Stimulated activated CD4-positive, alpha-beta T cell treated with anti-CD3 and anti-CD28 coated beads, Interleukin-15, amount 100 ng/mL, for 1 hour (primary cell): ENCODE measurements at places on chromosomes 5 and 9.

GRCh38 chr5:1197876-1198666 lies 3.3 kb upstream of the SLC6A19 start:
- DNase-seq: no peak

DNA sequence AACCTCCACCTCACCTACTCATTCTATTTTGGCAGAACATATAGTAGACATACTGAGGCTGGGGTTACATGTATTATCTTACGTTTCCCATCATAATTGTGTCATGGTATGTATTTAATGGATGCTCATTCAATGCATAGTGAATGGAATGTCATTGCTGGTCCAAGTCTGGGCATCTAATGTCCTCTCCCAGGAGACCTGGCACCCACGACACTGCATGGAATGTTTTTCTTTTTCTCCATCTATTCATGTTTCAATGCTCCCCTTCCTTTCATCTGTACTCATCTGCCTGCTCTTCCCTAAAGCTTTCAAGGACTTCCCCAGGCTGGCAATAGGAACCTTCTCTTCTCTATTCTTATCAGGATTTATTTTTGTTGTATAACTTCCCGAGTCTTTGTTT lies 50.8 kb upstream of the SLIT3 start:
- DNase-seq: no peak

- DNase-seq: no peak
These were observed 50.3 kb downstream of the COL5A1 start for GRCh38 chr9:134691695-134692572.

- no peak for DNase-seq
These were observed 55.0 kb upstream of the CDH12 start for GRCh38 chr5:22908129-22908528.

DNA sequence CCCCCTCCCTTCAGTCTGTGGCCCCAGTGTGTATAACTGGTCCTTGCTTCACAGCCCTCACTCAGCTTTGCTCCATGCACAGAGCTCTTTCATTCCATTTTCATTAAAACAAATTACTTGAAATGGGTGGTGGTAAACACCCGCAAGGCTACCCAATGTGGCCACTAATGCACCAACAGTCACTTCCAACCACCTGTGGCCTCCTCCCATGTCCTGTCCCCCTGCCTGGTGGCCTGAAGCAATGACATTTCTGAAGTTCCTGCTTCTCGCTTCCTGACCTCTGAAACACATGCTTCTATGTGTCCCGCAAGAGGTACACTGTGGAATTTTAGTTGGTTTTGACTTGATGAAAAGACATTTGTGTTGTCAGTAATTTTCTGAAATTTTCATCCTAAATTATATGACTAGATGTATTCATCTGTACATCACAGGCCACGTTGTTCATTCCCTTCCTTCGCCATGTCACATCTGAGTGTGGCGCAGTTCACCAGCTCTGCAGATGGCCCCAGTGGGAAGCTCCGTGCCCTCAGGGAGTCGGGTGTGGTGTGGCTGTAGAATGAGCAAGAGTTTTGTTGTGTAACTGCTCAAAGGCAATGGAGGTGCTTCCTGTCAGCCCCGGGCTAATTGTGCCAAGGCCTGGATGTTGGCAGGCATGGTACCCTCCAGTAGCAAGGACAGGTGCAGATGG lies 9.6 kb downstream of the ROPN1L start:
- DNase-seq: no peak

- DNase-seq: no peak
These were observed 9.3 kb upstream of the OR13F1 start for GRCh38 chr9:104494808-104495207.
